DMS 273 treated with DMSO at 0.1 percent for 48 hours (cell line): ENCODE measurements at places on chromosomes 13 and 19.

DNA sequence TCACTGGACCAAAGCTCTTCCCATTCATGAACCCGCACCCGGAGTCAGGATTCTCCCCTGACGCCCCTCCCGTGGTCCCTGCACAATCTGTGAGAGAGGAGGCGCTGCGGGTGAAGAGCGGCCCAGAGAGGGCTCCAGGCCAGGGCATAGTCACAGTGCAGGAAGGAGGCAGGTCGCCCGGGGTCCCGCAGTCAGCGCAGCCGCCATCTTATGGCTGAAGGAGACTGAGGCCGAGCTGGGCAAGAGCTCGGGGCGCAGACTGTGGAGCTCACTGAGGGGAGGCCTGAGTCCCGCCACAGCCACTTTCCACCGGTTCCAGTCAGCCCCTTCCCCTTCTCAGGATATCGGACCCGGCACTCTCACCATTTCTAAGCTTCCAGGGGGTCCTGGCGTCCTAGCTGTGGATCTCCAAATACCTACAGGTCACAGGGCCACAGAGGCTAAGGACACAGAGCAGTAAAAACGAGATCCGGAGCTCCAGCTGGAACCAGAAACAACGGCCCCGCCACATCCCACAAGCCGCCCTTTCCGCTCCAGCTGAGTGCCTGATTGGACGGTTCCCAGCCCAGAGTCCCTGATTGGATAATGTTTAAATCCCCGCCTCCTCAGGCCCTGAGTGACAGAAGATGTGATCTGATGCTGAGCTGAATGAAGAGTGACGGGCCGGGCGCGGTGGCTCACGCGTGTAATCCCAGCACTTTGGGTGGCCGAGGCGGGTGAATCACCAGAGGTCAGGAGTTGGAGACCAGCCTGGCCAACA is at the start of gene ZNF99:
TSS of gene ZNF99 (minus strand) at position 501 of the 760 bp plus-strand sequence. CDS start at position 366, 135 bp downstream.
- DNase-seq: peak; percentile 2

DNA sequence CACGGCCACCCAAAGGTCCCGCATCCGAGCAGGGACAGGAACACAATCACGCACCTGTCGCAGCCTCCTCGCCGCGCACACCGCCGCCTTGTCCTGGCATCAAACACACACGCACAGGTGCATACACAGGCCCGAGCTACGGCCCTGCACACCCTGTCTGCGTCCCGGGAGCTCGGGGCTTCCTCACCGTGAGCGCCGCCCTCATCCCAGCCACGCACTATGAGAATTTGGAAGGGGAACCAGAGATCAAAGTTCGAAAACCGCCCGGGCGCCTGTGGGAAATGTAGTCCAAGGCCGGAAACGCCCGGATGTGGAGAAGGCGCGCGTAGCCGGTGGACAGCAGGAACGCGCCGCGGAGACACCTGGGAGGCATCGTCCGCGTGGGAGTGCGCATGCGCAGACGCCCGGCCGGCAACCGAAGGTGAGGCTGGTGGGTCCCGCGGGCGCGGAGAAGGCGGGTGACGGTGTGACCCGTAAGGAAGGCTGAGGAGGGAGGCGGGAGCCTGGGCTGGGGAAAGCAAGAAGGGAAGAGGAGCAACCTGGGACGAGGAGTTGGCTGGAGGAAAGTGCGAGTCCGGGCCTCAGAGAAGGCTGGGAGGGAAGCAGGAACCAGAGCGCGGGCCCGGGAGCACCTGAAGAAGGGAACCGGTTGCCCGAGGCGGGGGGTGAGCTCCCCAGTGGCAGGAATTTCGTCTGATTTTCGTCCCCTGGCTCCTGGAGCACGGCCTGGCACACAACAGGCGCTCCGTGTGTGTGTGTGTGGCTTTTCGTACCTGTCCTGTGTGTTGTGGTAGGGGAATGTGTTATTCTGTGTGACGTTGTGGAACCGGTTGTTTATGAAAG is at the start of gene ZNF567:
TSS of gene ZNF567 (plus strand) at position 399 of the 843 bp plus-strand sequence. CDS start 7,256 bp downstream, outside the sequence.
- peak; percentile 83 for DNase-seq

GRCh38 chr13:24564881-24565280 is 52.3 kb upstream of the PARP4 start:
- DNase-seq: no peak

GRCh38 chr19:55373993-55374757 is 2.5 kb upstream of the TMEM190 start:
- DNase-seq: no peak

- DNase-seq: no peak
These were observed 19.0 kb downstream of the LAMP1 start for GRCh38 chr13:113315992-113316391.

DNA sequence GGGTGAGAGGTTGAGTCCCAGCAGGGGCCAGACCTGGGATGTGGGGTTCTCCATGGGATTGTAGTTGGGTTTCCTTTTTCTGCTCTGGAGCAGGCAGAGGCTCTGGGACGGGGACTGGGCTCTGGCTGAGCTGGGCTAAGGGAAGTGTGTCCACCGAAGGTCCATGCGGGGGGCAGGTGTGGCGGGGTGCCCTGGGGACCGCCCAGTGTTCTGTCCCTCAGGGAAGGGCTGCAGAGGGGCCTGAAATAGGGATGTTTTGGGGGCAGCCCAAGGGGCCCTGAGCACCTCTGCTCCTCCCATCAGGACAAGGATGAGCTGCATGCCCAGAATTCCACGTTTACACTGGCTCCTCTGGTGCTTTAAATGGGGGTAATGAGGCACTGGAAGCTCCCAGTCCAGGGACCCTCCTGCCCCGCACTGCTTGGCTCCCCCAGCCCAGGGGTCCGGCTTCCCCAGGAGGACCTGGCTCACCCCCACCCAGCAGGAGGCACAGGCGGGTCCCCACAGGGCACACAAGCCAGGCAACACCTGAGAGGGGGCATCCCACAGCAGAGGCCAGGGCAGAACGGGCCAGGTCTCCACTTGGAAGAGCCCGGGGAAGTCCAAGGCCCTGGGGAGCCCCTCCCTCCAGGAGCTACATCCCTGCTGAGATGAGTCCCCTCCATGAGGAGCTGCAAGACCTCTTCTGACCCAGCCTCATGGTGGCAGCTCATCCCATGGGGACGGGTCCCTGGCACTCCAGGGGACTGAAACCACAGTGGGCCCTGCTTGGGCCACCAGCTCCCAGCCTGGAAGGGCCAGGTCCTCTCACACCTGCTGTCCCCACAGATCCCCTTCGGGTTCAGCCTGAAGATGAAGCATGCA is 14.7 kb upstream of the ZNF14 start:
- DNase-seq: no peak

DNA sequence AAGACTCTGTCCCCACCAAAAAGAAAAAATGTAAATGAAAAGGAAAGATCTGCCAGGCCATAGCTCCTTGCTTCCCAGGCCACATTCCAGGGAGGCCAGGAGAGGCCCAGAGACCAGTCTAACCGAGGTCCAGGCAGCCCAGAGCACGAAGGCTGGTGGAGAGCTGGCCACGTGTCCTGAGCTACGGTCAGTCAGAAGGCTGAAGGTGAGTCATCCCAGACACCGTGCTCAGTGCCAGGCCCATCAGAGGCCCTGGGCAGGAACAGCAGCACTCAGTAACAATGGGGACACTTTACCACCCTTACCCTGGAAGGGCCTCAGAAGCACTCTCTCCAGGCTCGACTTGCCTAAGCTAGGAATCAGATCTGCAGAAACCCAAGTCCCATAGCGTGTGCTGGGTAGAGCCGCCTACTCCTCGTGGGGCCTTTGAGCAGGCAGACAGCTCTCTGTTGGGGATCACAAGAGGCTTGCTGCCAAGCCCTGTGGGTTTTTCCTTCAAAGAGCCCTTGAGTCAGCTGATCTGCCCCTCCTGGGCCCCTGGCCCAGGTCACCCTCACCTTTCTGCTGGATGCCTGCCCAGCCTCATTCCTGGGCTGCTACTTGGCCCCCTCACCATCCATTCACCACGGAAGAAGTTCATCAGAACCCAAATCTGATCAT is 11.6 kb upstream of the DNMT1 start:
- no peak for DNase-seq

DNA sequence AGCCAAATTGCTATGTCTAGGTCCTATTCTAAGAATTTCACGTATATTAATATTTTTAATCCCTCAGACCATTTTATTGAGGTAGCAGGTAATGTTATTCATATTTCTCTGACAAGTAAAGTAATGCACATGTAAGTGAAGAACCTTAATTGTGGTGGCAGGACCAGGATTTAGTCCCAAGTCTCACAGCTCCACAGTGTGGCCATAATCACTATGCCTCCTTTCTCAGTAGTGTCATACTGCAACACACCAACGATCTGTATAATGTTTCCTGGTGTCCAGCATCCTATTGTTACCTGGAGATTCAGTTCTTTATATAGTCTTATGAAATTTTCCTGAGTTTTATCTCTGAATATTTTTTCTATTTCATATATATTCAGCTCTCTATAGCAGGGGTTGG is 340.3 kb downstream of the OLFM4 start:
- no peak for DNase-seq

- DNase-seq: no peak
These were observed 230.6 kb upstream of the DACH1 start for GRCh38 chr13:72097568-72097967.

DNA sequence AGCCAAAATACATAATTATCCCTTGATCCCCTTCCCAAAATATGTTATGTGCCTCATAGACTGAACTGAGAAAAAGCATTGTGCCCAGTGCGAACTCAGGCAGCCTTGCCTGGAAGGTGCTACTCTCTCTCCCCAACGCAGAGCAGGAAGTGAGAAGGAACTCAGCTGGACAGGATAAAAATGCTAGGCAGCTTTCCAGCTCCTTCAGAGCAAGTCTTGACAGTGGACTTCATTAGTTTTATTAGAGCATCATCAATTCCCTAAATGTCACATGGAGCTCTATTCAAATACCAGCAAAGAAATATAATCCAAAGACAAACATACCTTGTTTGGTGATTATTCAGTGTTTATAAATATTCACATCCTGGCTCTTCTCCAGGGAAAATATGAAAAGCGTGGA is 202.4 kb downstream of the RFC3 start:
- no peak for DNase-seq

- no peak for DNase-seq
These were observed 7.7 kb downstream of the DGKH start for GRCh38 chr13:42056146-42056545.

DNA sequence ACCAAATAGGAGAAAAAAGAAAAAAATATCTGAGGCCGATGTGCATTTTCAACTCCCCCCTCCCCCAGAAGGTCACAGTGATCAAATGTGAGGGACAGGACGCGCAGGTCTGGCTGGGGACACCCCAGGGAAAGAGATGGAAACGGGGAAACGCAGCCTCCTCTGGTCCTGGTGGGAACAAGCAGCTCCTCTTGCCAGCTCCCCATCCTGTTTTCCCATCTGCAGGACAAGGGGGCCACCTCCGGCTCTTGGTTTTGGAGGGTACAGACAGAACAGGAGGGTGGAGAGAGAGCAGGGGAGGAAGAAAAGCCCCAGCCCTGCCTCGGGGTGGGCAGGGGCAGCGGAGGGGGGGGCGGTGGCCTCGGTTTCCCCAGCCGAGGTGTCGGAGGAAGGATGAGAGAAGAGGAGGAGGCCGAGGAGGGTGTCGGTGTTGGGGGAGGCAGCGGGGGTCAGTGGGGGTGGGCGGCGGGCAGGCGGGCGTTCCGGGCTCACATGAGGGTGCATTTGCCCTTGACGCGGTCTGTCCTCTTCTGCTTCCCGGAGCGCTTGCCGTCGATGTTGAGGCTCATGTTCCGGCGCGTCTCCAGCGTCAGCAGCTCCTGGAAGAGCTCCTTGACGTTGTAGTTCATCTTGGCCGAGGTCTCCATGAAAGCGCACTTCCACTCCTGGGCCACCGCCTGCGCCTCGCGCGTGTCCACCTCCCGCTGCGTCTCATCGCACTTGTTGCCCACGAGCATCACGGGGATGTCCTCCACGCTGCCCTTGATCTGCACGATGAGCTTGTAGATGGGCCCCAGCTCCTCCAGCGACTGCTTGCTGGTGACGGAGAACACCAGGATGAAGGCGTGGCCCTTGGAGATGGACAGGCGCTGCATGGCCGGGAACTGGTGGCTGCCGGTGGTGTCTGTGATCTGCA is 4.2 kb downstream of the DIRAS1 start:
- no peak for DNase-seq

- no peak for DNase-seq
These were observed 17.9 kb upstream of the TINCR start for GRCh38 chr19:5585461-5586299.

DNA sequence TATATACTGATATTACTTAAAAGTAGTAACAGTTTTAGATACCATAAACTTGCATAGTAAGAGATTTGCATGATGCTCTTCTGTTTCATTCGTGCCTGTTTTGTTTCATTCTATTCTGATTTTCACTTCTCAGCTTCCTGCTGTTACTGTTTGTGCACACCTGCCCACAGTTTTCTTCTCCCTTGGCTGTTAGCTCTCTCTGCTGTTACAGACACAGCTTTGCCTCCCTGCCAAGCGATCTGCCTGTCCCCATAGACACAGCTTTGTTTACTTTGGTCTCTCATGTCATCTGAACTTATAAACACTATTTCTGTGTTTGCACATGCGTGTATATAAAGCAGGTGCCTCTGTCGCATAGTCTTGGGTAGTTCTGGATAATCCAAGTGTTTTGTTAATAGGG is 21.4 kb upstream of the UPF3A start:
- no peak for DNase-seq

- no peak for DNase-seq
These were observed 9.9 kb downstream of the ZNF507 start for GRCh38 chr19:32355309-32355708.

- no peak for DNase-seq
These were observed 25.4 kb downstream of the ALG5 start for GRCh38 chr13:36973621-36974295.

- no peak for DNase-seq
These were observed 17.6 kb downstream of the WDFY2 start for GRCh38 chr13:51601601-51602565.

GRCh38 chr13:34901572-34901971 is 40.5 kb upstream of the NBEA start:
- no peak for DNase-seq

GRCh38 chr13:22793598-22794134 is 387.1 kb upstream of the SGCG start:
- DNase-seq: no peak

DNA sequence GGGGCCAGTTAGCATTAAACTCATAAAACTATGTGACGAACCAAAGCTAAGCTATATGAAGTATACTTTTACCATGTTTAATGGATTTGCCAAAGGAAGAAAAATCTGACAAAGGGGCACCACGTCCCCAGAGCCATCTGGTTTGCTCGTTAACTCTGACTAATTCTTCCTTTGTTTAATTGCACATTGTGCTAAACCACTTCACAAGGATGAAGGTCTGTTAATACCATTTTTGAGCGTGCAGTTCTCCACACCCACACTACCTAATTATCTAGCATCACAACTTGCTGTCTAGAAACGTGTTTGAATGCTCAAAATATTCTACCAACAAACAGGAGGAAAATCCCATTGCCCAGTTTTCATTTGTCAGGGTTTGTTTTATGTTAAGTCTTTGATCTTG is 74.8 kb downstream of the COL4A1 start:
- DNase-seq: no peak
